ENCODE measurements at places on chromosomes 1 and 21.

- DNase-seq: no peak
These were observed 11.8 kb upstream of the RAB3B start for GRCh38 chr1:52002038-52002917.

DNA sequence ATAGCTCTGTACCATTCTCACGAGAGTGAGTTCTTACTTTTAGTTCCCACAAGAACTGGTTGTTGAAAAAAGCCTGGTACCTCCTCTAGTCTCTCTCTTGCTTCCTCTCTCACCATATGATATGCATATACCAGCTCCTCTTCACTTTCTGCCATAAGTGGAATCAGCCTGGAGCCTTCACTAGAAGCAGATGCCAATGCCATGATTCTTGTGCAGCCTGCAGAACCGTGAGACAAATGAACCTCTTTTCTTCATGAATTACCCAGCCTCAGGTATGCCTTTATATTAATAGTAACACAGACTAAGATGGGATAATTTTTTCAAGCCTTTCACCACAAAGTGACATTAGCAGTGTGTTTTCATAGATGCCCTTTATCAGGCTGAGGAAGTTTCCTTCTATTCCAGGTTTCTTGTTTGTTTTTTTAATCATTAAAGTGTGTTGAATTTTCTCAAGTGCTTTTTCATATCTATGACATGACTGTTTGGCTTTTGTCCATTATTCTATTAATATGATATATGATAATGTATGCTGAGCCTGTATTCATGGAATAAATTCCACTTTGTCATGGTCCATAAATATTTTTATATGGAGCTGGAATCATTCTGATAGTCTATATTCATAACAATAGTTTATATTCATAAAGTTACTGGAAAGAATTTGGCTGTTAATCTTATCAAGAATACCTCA, 40.7 kb upstream of the C1orf185 start:
- DNase-seq: no peak

GRCh38 chr21:40176724-40177123, 309.5 kb downstream of the PCP4 start:
- no peak for DNase-seq

DNA sequence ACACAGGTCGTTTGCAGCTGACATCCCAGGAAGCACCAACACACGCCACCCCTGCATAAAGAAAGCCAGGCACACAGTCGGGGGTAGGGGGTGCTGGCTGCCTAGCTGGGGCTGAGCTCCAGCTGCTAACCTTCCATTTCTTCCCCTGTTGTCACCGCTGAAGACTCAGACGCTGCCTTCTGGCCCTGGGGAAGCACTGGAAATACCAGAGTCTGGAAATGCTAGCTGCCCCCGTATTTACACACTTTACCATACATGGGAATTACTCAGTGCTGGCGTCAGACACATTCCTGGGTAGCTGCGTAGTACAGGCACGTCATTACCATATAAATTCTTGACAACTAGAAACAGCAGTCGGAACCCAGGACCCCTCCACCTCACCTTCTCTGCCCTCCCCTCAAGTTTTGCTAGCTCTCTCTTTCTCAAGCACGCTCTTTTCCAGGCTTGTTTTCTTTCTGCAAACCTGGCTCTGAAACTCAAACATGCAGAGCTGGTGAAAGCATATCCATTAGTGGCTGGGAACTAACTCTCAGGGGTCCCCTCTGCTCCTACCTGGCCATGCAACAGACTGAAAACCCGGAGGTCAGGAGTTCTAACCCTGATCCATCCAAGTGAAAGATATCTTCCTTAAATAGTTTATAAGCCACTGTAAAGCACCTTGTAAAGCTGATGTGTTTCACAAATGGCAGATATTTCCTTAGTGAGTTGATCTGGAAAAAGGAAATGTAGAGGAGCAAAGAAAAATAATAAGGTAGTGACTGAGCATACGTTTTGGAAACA, 3.3 kb downstream of the CSRP1 start:
- DNase-seq: no peak

GRCh38 chr1:221527302-221527701, 214.6 kb downstream of the DUSP10 start:
- DNase-seq: no peak

GRCh38 chr1:159826441-159827101, at the start of gene SLAMF8:
TSS of gene SLAMF8 (plus strand) at chr1:159826873. CDS start at chr1:159826899, 26 bp downstream.
- peak; percentile 43 for DNase-seq

DNA sequence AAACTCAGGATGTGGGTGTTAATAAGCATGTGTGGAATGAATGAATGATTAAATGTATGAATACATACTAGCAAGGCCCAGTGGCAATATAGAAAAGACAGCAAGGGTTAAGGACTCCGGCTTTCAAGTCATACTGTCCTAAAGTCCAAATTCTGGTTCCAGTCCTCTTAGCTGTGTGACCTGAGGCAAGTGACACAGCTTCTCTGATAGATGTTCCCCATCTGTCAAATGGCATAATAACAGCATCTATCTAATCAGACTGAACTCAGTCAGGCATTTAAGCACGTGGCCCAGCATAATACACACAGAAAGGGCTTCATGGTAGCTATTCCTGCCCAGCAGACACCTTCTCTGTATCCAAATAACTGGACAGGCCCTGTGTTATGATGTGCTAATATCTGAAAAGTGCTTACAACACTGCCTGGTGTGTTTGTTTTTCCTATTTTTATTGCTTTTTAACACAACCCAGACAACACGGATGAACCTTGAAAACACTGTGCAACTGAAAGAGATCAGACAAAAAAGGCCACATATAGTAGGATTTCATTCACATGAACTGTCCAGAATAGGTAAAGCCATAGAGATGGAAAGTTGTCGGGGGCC, 12.4 kb downstream of the ASAP3 start:
- no peak for DNase-seq

DNA sequence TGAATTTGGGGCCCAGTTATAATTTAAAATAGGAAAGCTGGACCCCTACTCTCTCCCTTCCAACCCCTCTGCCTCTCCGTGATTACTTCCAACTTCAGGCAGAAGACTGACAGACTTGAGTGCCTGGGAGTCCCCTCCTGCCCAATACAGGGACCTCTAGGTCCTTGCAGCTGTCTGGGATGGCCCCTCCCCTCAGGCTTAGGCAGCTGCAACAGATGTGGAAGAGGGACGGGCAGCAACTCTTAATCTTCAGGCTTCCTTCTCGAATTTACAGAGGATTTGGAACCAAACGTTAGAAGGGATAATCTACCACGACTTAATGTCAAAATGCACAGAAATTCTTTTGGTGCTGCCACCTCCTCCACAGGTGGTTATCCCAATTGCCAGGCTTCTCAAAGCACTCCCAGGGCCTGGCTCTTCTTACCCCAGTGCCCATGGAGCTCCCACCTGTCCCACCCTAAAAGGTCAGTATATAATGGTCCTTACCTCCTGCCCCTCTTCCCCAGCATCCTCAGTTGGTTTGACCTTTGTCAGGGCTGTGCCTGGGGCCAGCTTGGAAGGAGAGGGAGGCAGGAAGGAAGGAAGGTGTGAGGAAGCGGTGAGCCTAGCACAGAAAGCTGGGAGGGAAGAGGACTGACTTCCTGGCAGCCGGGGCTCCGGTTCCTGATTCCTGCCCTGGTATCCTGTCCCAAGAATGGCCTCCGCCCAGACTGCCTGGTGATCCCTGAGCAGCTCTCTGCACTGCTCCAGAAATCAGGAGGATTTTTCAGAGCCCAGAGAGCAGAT, 2.8 kb downstream of the PEA15 start:
- no peak for DNase-seq

- DNase-seq: no peak
These were observed 60.0 kb downstream of the APCS start for GRCh38 chr1:159647616-159648015.

GRCh38 chr21:36749935-36750575, 51.1 kb downstream of the SIM2 start:
- no peak for DNase-seq

- no peak for DNase-seq
These were observed 3.1 kb downstream of the CTXND2 start for GRCh38 chr1:150890033-150890416.

DNA sequence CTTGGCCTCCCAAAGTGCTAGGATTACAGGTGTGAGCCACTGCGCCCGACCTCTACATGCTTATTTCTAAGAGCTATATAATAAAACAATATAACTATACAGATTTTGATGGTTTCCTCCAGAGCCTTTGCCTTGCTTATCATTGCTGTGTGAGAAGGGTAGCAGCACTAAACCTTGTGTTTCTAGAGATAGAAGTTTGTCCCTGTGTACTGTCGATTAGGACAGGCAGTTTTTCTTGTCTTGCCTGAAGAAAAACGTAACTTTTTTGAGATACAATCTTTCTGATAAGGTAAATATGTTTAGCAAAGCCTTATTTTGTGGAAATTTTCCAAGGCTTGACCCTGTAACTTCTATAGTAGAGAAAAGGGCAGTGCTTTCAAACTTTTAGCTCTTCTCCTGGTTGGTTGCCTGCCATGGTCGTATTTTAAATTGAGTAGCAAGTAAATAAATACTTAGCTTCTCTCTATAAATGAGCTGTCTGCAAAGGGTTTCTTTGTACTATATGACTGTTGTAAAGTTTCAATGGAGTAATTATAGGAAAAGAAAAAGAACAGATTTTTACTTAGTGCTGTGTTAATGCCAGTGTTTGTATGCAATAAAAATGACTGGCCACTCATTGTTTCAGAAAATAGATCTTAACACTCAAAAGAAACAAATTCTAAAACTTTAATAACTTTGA, 86.4 kb upstream of the CACYBP start:
- no peak for DNase-seq

GRCh38 chr1:14437417-14437918, 161.0 kb upstream of the KAZN start:
- no peak for DNase-seq

DNA sequence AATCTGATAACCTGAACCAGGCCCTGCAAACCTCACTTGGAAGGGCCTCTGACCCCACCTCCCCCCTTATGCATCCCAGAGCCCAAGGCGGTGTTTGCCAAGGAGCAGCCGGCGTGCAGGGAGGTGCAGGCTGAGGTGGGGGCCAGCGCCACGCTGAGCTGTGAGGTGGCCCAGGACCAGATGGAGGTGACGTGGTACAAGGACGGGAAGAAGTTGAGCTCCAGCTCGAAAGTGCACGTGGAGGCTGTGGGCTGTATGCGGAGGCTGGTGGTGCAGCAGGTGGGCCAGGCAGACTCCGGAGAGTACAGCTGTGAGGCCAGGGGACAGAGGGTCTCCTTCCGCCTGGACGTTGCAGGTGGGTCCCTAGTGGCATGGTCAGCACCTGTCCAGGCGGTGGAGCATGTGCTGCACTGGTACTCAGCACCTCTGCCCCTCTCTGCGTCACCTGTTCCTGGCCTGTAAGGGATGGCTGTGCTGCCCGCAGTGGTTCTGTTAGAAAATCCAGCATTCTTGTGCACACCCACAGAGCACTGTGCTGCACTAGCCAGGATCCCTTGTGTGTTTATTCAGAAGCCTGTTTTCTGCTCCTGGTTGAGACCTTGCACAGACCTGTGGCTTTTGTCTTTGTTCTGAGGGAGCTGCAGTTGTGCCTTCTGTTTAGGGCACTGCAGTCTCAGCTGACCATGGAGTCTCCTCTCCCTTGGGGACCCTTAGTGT, 11.6 kb downstream of the OBSCN start:
- no peak for DNase-seq

GRCh38 chr21:21200939-21201615, 202.9 kb downstream of the NCAM2 start:
- DNase-seq: no peak

DNA sequence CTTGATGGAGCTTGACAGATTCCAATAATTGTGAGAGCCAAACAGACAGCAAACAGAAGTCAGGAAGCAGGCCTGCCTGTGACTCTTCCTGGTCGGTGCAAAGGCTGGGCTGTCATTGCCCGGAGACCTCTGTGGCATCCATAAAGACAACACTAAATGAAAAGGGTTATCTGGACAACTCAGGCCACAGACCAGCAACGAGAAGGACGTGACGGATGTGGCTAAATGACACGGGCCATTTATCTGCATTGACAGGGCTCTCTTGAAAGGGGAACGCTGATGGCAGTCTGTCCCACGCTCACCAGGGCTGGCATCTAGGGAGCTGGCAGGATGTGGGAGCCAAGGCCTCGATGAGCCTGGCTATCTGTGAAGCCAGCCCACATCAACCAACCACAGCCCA, 35.0 kb downstream of the HMGB4 start:
- no peak for DNase-seq

DNA sequence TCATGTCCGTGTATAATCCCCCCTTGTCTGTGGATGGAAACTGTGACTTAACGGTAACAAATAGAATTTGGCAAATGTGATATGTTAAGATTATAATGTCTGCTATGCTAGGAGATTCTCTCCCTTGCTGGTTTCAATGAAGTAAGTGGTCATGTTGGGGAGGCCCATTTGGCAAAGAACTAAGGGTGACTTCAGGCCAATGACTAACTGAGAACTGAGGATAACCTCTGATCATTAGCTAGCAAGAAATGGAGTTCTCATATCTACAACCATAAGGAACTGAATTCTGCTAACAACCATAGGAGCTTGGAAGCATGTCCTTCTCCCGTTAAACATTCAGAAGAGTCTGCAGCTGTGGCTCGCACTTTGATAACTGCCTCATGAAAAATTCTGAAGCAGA, 2.3 kb downstream of the IFI44L start:
- DNase-seq: no peak

- peak; percentile 63 for DNase-seq
These were observed 11.7 kb upstream of the FCMR start for GRCh38 chr1:206933333-206933945.

GRCh38 chr1:22540337-22540736, 23.0 kb upstream of the EPHA8 start:
- DNase-seq: no peak

- no peak for DNase-seq
These were observed 158.5 kb downstream of the DNM3 start for GRCh38 chr1:171999756-172000155.

DNA sequence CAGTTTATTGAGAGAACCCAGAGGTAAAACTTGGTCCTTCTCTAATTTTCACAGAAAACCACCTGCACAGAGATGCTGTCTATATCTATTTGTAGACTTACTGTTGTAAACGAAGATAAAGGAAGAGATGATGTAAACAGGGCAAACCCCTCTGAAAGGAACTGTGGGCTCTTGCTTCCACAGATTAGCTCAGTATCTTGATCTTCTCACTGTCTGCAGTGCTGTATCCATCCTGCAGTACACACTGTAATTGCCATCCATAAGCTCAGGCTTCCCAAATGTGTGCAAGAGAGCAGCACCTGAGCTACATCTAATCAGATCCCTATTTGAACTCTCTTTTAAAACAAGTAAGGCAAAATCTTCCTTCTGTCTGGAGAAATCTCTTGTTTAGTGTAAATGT, 16.6 kb upstream of the RWDD3 start:
- DNase-seq: no peak

GRCh38 chr21:45161038-45161945, 86.9 kb downstream of the ADARB1 start:
- DNase-seq: no peak

GRCh38 chr1:230345139-230345885, 80.8 kb downstream of the PGBD5 start:
- DNase-seq: no peak

Data from stimulated activated CD8-positive, alpha-beta memory T cell treated with anti-CD3 and anti-CD28 coated beads, Interleukin-7, amount 100 ng/mL, for 24 hours (primary cell).